OCI-LY7 (cell line): ENCODE measurements at places on chromosomes 7 and 10. TPM values are rescaled to one million over a fixed set of nuclear protein-coding genes. Genes with fewer than 3 reads are reported as not detected.

AUTS2 gene
- total RNA-seq = 78.5 and 88.5 TPM in 2 replicates

MUC12 gene
- not detected in 2 replicates for total RNA-seq

WDFY4 gene
- 80.0 and 85.6 TPM in 2 replicates for total RNA-seq

OR2A42 gene
- not detected in 2 replicates for total RNA-seq

SSMEM1 gene
- total RNA-seq = not detected in 2 replicates

NUDT5 gene
- 92.1 and 105 TPM in 2 replicates for total RNA-seq

PRPS1L1 gene
- total RNA-seq = not detected in 2 replicates

ARHGAP21 gene
- total RNA-seq = 44.9 and 52.5 TPM in 2 replicates

UNCX gene
- not detected in 2 replicates for total RNA-seq

GNGT1 gene
- total RNA-seq = not detected in 2 replicates

TAF6 gene
- total RNA-seq = 71.0 and 76.5 TPM in 2 replicates

PKD2L1 gene
- total RNA-seq = 0.76 TPM in 1 of 2 replicates, not detected in the other

CACUL1 gene
- total RNA-seq = 27.6 and 31.2 TPM in 2 replicates

DNA sequence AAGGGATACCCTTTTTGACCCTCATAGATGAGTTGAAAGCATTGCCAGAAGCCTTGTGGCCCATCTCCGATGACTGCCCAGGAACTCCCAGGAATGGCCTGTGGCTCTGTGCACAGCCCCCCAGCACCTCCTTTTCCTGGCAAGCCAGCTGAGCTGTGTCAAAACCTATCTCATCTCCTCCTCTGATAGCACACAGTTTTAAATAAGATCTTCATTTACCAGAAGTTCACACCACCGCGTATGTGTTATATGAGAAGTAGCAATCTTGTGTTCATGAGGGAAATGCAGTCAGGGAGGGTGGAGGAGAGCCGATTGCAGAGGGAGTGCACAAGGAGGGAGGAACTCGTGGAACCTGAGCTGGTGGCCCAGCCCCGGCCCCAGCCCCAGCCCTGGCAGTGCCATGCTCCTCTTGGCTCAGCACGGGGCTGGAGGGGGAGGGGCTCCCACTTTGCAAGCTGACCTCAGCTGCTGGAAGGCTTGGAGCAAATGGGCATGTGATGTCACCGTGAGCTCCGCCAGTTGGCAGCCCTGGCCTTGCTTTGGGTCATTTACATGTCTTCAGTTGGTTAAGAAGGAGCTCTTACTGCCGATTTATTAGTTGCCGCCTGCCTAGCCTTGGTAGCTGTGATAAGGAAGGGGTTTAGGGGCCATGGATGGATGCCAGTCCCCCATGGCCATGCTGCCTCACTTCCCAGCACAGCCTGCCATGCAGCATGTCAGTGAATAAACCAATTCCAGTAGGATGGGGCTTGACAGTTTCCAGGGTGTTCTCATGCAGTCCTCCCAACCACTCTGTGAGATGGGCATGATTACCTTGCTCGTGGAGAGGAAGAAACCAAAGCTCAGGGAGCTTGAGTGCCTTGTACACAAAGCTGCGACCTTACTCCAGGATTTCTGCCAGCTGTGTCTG, 20.0 kb downstream of the UNC5B start:
- DNase-seq = no peak

DNA sequence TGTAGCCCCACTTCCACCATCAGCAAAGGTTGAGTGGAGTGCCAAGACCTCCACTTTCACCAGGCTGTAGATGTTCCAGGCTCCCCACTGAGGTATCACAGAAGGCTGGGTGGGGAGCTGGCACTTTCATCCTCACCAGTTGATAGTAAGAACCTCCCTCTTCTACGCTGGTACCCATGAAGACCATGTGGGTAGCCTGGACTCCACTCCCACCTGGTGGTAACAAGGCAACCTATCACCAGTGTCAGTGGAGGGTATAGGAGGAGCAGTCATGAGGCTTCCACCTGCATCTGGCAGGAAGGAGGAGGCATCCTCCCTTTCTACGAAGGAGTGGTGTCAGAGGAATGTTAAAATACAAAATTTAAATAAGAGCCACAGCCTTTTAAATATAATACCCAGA, 4.4 kb downstream of the SMIM30 start:
- DNase-seq = peak; percentile 41

GRCh38 chr7:128007303-128007680, 23.9 kb downstream of the LRRC4 start:
- DNase-seq = no peak

DNA sequence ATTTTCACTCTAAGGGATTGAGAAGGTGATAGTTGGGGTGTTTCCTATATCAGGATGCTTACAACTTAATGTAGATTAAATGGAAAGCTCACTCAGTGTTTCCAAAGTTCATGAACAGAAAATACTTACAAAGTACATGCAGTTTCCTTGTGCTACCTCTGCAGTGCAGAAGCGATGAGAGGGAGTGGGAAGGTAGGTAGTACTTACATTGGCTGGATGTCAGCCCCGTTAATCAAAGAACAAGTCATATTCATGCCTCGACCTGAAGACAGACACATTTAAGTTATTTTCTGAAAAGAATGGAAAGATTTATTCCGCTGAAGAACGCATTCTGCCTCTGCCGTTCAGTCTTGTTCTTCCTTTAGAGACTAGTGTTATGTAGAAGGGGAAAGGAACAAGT, 93.1 kb downstream of the ZMYND11 start:
- no peak for DNase-seq

- peak; percentile 77 for DNase-seq
These were observed 39.3 kb downstream of the FAS start for GRCh38 chr10:89029785-89030437.

DNA sequence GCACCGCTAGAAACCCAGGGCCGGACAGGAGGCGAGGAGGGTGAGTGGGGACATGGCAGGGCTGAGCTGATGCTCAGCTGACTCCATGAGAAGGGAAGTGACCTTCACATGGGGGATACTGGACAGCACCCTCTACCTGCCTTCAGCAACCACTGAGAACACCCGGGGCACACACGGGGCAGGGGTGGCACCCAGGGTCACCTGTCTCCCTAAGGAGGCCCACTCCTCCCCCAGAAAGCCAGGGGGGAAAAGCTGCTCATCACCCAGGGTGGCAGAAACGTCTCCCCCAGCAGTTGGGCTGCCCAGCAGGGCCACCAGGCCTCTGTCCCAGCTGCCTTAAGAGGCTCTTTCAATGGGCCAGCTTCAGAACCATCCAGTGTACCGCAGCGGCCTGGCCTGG, 159.7 kb downstream of the RNF216 start:
- DNase-seq = no peak

- DNase-seq = no peak
These were observed 46.8 kb downstream of the CH25H start for GRCh38 chr10:89160339-89160738.

DNA sequence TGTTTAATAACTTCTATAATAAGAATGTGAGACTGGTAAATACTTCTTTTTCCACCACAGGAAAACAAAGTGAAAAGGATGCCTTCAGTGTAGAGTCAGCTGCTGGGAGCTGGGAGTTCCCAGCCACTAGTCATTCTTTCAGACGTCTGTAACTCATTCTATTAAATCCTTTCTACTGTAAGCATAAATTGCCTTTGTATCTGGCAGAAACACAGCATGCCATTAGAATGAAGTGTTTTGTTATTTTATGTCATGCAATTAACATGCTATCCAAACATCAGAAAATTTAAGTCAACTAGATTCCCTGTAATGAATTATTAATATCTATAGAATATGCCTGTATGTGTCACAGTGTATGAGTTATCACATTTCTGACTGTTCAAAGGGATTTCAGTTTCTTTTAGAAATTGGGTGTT, 14.3 kb downstream of the BPGM start:
- no peak for DNase-seq

- DNase-seq = peak; percentile 58
These were observed 32.8 kb upstream of the PHF14 start for GRCh38 chr7:10940704-10941355.

DNA sequence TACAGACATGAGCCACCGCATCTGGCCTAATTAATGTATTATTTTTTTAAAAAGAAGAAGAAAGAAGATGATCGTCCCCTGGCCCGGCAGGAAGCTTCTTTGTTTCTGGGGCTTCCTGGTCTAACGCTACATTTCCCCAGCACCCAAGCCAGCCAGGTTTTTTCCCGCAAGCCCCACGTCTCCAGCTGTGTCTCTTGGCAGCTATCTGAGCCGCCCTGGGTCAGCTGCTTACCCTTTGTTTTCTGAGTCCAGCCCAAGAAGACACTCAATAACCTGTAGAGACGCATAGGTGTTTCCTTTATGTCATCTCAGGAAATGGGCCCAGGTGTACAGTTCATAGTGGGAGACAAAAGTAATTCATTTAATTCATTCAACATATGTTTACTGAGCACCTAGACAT, 110.2 kb downstream of the MTPAP start:
- DNase-seq = no peak

DNA sequence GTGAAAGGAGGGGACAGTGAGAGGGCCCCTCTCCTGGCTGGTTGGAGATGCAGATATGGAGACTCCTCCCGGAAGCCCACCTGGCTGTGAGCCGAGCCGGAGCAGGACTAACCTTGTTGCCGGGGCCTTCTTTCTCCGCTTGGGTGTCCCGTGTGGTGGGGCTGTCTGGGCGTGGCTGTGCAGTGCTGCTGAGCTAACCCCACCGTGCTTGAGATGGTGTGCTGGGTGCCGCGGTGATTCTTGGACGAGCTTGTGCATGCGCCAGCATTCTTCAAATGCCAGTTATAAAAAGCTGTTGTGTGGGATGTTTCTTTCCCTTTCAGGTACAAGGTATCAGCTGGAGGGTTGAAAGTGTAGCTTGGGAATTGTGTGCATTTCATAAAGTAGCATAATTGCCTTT, 48.8 kb downstream of the DAGLB start:
- no peak for DNase-seq

GRCh38 chr10:97612386-97612785, 20.9 kb downstream of the MORN4 start:
- DNase-seq = peak; percentile 57

- DNase-seq = no peak
These were observed 10.0 kb downstream of the CPED1 start for GRCh38 chr7:120998520-120998919.

- DNase-seq = no peak
These were observed 245.5 kb downstream of the REEP3 start for GRCh38 chr10:63766745-63767137.

GRCh38 chr7:150448789-150449147, 1.7 kb upstream of the GIMAP8 start:
- peak; percentile 65 for DNase-seq

DNA sequence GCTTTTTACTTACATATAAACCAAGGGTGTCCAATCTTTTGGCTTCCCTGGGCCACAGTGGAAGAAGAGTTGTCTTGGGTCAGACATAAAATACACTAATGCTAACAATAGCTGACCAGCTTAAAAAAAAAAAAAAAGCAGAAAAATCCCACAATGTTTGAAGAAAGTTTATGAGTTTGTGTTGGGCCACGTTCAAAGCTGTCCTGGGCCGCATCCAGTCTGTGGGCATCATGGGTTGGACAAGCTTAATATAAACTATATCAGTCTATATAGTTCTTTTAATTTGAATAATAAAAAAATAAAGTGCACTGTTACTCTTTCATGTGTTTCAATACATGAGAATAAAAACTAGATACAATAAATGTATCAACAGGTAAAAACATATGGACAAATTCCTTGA, 179.9 kb downstream of the DNAJC1 start:
- no peak for DNase-seq

- DNase-seq = no peak
These were observed 66.3 kb downstream of the C10orf143 start for GRCh38 chr10:130044067-130045061.

- DNase-seq = no peak
These were observed 32.1 kb downstream of the CRCP start for GRCh38 chr7:66146701-66147100.

DNA sequence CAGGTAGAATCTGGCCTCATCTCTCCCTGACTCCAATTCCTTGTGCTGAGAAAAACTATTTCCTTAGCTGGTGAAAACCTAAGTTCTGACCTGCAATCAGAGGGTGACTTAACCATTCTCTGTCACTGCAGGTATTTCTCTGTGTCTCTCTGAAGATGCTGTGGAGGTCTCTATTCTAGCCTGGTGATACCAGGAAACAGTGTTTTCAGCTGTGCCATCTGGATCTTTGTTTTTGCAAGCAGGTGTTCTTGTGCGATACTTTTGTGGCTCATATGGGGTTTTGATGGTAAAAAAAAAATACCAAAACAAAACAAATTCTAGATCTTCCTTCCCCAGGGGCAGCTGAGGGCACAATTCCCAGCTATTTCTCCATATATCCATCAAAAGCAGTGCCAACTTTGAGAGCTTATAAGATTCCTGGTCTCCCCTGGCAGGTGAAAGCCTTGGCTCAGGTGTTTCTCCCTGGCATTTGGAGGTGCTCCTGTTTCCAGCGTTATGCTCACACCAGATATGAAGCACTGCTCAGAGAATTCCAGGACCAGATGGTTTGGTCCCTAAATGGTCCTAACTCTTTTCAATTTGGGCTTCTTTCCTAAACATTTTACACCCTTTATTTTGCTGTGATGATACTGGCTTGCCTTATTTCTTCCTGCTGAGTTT, 9.9 kb upstream of the NPVF start:
- DNase-seq = no peak

- DNase-seq = peak; percentile 35
These were observed 23.1 kb downstream of the DNAJB9 start for GRCh38 chr7:108592646-108593201.

DNA sequence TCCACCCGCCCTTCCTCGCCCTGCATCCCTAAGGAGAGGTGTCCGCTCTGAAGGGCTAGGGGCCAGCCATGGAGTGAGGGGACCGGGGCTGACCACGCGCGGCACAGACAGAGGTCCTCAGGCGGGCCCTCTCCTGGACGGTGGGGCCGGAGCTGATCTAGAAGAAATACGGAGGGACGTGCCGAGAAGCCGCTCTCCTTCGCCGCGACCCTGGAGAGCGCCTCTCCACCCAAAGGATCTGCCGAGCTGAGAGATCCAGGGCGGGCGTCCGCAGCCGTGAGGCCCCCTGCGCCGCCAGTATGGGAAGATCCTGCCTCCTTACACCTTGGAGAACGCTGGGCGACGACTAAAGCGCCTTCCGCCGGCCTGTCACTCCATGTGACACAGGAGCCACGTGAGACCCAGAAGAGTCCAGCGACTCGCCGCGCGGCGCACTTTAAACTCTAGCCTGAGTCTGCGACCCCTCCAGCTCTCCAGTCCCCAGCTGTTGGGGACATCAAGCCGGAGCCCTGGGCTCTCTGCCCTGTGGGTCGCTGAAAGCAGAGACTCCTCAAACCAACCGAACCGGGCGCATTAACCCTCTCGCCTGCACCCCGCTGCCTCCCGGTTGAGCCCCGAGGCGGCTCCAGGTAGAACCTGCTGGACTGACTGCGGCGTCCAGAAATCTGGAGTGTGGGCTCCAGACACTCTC, 1.5 kb upstream of the SFMBT2 start:
- DNase-seq = no peak

- DNase-seq = no peak
These were observed 11.5 kb downstream of the FAM131B start for GRCh38 chr7:143351060-143351459.

- DNase-seq = no peak
These were observed 441.4 kb downstream of the CNTNAP2 start for GRCh38 chr7:146557971-146558469.
